ENCODE measurements at places on chromosomes 1 and 21.

GRCh38 chr1:96596226-96596922 is 125.2 kb upstream of the PTBP2 start:
- peak; percentile 3 for DNase-seq

- DNase-seq = peak; percentile 21
Observed at GRCh38 chr1:41599912-41600311, 115.4 kb upstream of the EDN2 start.

DNA sequence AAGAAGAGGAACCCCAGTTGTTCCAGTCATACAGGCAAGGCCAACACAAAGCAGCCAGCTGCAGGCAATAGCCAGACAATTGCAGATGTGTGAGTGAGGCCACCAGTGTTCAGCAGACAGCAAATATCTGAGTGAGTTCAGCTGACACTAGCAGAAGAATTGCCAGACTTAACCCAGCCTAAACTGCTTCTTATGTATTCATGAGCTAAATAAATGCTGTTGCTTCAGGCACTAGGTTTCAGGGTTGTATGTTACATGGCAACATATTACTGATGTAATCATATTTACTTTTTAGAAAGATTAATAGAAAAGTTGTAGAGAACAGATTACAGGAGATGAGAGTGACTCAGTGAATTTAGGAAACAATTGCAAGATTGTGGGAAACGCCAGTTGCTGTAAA is 129.8 kb upstream of the CHODL start:
- no peak for DNase-seq

DNA sequence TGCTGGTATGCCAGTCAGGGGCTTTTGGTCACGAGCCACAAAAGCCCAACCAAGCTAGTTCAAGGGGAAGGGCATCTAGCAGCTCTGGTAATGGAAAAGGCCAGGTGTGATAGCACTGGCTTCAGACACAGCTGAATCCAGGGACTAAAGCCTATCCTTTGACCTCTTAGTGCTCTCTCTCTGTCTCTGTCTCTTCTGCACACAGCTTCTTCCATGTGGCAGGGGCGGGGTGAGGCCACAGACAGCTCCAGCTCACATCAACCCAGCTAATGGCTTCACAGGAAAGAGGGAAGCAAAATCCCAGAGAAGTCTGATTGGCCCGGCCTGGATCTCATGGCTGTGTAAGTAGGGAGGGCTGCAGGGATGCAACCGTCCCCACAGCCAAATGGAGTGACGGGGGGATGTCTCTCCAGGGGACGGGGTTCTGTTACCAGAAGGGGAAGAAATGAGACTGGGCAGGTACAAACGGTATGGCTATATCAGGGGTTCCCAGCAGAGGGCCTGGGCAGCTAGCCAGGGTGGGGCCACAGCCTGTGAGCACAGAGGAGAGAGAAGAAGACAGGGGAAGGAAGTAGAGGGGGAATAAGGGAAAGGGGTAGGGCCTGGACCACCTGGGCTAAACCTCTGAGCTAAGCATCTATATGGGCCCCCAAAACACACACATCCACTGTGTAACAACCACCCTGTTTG is 42.4 kb downstream of the FBXO2 start:
- DNase-seq = no peak

GRCh38 chr1:77146270-77146669 is 73.0 kb downstream of the PIGK start:
- no peak for DNase-seq

GRCh38 chr1:202656951-202657646 is 53.2 kb downstream of the SYT2 start:
- DNase-seq = no peak

- no peak for DNase-seq
Observed at GRCh38 chr21:25834381-25834780, 99.6 kb downstream of the GABPA start.

- DNase-seq = no peak
Observed at GRCh38 chr1:198915327-198916231, 276.7 kb downstream of the PTPRC start.

GRCh38 chr1:59195151-59195550 is 101.7 kb upstream of the FGGY start:
- no peak for DNase-seq

GRCh38 chr1:46303038-46303871 is at the start of the genes LRRC41 and UQCRH:
TSS of gene LRRC41 (minus strand) at chr1:46303616. CDS start at chr1:46303322, 294 bp downstream.
TSS of gene UQCRH (plus strand) at chr1:46303698. CDS start at chr1:46303767, 69 bp downstream.
- DNase-seq = peak; percentile 97

DNA sequence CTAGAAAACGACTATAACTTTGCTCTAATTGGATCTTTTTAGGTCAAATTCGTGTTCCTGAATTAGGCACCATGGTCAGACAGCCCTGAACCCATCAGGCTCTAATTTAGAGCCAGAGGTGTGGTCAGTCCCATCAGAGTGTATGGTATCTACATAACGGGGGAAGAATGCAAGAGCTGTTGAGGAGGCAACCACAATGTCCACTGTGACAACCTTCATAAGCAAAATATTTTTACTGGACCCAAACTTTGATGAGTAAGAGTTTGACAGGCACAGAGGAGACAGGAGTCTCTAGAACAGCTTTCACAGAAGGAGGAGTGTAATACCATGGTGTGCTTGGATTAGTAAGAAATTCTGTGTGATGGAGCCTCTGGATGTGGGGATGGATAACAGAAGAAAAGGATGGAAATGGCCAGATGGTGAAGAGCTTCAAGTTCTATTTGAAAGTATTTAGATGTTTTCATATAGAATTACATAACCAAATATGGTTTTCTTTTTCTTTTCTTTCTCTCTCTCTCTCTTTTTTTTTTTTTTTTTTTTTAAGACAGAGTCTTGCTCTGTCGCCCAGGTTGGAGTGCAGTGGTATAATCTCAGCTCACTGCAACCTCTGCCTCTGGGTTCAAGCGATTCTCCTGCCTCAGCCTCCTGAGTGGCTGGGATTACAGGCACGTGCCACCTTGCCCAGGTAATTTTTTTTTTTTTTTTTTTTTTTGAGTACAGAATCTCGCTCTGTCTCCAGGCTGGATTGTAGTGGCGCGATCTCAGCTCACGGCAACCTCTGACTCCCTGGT is 24.9 kb downstream of the UBE2U start:
- DNase-seq = no peak

DNA sequence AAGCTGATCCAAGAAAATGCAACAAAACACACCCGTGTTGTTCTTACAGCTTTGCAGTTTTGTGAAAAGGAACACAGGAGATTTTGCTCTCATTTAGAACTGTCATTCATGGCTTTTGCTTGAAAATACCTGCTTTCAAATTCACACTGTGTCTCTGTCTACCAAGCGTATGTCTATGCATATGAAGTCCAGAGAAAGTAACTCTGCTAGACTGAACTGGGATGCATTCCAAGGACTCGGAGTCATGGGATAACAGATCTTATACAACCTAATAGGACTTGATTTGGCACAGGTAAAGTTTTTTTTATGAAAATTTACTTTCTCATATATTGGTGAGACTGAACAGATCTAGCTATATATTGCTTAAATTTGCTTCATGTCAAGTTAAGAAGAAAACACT is 102.4 kb downstream of the PTGER3 start:
- no peak for DNase-seq

DNA sequence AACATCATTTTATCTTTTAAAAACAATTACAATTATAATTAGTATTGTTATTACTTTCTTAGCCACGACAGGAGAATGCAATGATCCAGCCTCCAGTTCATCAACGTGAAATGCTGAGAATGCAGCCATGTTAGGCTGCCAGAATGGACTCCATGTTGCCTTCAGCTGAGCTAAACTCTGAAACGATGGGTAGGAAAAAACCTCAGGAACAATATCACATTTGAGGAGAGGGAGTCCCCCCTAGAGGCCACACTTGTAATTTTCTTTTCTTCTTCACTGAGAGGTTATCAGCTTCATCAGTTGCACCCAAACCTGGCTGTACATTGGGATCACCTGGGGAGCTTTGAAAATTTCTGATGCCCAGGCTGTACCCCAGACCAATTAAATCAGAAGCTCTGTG is 34.6 kb upstream of the DNAH14 start:
- no peak for DNase-seq

DNA sequence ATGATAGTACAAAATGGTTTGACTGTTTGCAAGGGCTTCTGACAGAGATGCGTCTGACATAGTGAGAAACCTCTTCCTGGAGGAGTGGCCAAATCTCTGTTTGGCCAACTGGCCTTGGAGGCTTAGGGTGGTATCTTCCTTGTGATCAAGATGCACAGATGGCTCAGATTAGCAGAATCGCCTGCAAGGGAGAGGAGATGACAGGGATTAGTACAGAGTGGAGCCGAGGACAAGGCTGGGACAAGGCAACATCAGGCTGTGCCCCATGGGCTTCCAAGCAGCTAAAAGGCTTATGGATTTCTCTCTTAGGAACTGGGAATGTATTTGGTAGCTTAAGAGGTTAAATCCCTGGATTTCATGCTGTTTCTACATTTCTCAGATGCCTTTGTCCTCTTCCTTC is 379.1 kb downstream of the SIPA1L2 start:
- no peak for DNase-seq

DNA sequence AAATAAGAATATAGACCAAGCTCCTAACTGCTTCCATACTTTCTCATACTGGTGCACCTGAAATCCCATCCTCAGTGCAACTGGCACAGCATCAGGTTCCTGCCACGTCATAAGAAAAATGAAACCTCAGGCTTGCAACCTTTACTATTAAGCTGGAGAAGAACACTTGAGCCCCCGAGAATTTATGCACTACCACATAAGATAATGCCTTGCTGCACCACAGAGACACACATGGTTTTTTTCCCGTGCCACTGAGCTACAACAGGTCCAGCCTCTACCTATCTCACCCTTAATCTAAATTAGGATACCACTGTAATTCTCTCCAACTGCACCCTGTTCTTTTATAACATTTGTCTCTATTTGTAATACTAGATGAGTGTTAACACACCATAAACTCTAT is 174.5 kb downstream of the DENND1B start:
- DNase-seq = no peak

DNA sequence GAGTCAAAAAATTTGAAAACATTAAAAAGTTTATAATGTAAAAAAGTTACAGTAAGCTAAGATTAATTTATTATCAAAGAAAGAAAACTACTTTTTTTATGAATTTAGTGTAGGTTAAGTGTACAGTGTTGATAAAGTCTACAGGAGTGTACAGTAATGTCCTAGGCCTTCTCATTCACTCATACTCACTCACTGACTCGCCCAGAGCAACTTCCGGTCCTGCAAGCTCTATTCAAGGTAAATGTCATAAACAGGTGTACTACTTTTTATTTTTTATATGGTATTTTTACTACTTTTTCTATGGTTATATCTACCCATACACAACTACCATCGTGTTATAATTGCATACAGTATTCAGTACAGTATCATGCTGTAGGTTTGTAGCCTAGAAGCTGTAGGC is 49.6 kb downstream of the TBX19 start:
- DNase-seq = no peak

GRCh38 chr1:231295938-231296337 is 41.7 kb downstream of the EXOC8 start:
- DNase-seq = no peak

DNA sequence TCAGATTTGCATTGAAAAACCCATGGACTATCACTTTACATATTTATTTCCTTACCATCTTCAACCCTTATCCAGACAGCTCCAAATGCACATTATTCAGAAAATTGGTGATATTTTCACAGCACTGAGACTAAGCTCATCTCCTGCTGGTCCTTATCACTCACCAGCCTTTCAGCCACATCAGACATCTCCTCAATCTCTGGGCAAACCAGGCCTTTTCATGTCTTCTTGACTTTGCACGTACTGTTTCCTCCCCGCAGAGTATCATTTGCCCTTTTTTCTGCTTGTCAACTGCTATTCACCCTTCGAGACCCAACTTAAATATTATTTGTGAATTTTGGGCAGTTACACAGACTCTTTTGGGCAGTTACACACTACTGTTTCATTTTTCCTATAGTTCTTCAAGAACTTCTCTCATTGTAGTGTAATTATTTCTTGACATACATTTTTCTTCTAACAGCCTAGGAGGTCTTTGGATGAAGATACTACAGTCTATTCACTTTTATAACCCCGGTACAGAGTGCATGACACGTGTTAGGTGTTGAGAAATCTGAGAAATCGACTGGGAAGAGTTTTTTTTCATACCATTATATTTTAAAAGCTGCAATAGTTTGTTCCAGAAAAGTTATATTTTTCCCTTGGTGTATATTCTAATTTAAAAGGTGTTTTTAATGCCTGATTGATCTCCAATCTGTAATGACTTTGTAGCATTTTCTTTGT is 98.0 kb downstream of the FGGY start:
- DNase-seq = no peak

GRCh38 chr1:3651930-3652547 is at the start of gene TP73:
TSS of gene TP73 (plus strand) at chr1:3652516. CDS start at chr1:3682366, 29,850 bp downstream.
- no peak for DNase-seq

- no peak for DNase-seq
Observed at GRCh38 chr1:72938408-72938807, 656.1 kb upstream of the NEGR1 start.

DNA sequence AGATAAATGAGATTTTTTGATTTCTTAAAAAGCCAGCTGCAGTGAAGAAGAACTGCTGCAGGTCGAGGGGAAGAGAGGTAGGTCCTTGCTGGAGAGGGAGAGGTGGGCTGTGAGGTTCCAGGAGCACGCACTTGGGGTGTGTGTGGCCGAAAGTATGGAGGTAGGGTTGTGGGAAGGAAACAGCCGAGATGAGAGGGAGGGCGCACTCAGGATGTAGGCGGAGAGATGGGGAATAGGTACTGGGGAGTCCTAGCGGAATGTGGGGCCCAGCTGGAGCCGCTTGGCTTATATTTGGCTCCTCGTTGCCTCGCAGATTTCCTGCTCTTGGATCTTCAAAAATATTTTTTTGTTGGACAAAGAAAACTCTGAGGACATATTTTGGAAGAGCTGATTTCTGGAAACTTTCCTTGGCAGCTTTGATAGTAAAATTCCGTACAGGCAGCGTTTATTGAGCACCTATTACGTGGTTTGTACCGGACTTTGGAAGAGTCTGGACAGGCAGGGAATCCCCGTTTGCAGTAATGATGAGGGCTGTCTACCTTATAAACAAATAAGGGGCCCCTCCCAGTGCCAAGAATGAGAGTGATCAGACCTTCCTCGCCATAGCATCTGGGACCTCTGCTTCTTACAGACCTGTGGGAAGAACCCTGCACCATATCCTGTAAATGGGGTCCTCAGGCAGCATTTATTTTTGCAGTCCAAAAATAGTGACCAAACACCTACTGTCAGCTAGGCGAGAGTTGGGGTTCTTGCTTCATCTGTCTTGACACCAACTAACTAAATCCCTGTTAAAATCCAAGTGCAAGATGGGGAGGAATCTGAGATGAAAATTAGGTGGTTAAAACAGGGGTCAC is 1.5 kb downstream of the LRRC8D start:
- DNase-seq = no peak

GRCh38 chr21:41885341-41886024 is 6.3 kb upstream of the PRDM15 start:
- DNase-seq = peak; percentile 36

- DNase-seq = no peak
Observed at GRCh38 chr1:211478376-211478775, 13.6 kb downstream of the RD3 start.

- DNase-seq = peak; percentile 86
Observed at GRCh38 chr1:228087771-228088251, 5.3 kb downstream of the ARF1 start.

DNA sequence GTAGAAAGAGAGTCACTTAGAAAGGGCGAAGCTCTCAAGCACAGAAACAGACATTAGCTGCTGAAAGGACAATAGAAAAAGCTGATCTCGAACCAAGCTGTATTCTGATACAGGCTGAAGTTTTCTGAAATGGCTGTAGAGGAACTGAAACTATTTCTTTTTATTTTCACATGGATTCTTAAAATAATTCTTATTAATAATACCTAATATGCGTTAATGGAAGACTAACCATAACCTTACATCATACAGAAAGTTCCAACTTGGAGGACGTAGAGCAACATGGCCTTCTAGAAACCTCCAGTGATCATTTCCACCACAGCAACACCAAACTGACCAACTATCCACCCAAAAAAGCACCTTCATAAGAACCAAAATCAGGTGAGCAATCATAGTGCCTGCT is 52.8 kb upstream of the ACADM start:
- no peak for DNase-seq
